ENCODE measurements at places on chromosomes 4 and X. TPM values are rescaled to one million over a fixed set of nuclear protein-coding genes. Genes with fewer than 3 reads are reported as not detected.

Gene SSX2B
- total RNA-seq = not detected

Gene CHRDL1
- total RNA-seq = not detected

- peak; percentile 92 for DNase-seq
Measured at GRCh38 chr4:5808081-5808741, 84.7 kb downstream of the CRMP1 start.

DNA sequence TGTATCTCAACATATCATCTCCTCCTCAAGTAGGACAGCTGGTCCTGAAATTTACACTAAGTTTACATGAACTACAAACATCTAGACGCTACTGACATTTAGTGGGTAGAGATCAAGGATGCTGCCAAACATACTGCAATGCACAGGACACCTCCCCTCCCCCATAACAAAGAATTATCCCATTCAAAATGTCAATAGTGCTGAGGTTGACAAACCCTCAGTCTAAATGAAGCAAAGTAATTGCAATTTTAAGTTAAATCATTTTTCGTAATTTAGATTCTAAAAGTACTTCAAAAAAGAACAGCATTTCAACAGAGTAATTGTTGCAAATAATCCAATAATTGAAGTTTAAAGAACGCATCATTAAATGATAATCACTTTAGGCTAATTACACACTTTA, 1.2 kb downstream of the PRMT9 start:
- DNase-seq = no peak

- DNase-seq = no peak
Measured at GRCh38 chrX:1788300-1788911, 173.5 kb downstream of the ASMT start.

Gene NCAPG
- 1.8 TPM for total RNA-seq

GRCh38 chr4:102439236-102439614, 61.9 kb upstream of the NFKB1 start:
- peak; percentile 94 for DNase-seq

DNA sequence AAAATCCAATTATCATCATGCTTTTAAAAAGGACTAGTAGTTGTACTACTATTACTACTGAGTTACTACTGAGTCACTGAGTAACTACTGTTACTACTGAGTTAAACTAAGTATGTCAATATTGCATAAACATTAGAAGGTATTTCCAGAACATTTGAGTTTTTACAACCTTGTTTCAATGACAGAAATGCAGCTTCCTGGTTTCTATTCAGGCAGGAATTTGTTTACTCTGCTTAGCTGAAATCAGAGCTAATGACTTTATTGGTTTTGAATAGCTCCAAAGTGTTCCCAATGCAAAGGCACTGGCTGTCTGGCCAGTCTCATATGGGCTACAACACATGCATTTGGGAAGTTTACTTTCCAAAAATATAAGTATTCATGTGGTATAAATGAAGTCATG, 12.0 kb downstream of the RPS6KA6 start:
- no peak for DNase-seq

GRCh38 chrX:137040113-137040794, 6.5 kb upstream of the GPR101 start:
- no peak for DNase-seq

DNA sequence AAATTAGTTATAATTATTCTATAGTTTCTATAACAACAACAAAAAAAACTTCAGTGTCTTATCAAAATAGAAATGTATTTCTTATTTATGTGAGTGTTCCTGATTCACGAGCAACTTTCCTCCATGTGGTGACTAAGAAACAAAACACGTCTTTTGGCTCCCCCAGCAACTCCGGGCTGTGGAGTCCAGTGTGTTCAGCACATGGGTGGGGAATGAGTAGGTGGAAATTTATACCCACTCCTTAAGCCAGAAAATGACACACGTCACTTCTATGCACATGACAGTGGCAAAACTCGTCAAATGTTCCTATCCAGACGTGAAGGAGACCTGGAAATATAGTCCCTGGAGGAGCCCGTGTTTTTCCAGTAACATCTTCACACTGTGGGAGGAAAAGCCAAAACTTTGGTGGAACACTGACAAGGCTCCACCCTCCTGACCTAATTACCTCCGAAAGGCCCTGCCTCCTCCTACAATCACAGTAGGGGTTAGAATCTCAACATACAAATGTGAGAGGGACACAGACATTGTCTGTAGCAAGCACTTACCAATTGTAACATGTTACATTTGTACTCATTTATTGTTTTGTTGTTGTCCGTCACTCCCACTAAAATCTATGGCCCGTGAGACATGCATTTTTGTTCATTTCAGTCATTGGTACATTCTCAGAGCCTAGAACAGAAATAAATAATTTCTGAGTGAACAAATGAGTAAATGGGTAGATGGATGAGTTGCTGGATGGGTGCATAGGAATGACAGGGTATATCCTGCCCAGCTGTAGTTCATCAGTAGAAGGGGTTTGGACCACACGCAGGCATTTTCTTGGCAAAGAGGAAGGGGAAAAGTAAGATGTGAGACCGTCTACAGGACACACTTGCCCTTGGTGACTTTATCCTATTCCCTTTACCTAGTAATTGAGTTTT, 605.8 kb upstream of the TENM3 start:
- no peak for DNase-seq

Gene DIPK2B
- total RNA-seq = not detected

Gene MID1
- total RNA-seq = 18.4 TPM

DNA sequence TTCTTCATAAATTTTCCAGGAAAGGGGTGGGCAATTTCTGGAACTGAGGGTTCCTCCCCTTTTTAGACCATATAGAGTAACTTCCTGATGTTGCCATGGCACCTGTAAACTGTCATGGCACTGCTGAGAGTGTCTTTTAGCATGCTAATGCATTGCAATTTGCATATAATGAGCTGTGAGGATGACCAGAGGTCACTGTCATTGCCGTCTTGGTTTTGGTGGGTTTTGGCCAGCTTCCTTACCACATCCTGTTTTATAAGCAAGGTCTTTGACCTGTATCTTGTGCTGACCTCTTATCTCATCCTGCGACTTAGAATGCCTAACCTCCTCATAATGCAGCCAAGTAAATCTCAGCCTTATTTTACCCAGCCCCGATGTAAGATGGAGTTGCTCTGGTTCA, 577.8 kb downstream of the NLGN4X start:
- DNase-seq = no peak

- peak; percentile 43 for DNase-seq
Measured at GRCh38 chrX:19303256-19303880, 40.4 kb upstream of the PDHA1 start.

- DNase-seq = no peak
Measured at GRCh38 chrX:36961590-36961989, 46.6 kb upstream of the FAM47C start.

Gene KLB
- total RNA-seq = not detected

Data from myocyte (in vitro differentiated cells).